ENCODE measurements at places on chromosomes 5 and 9.

DNA sequence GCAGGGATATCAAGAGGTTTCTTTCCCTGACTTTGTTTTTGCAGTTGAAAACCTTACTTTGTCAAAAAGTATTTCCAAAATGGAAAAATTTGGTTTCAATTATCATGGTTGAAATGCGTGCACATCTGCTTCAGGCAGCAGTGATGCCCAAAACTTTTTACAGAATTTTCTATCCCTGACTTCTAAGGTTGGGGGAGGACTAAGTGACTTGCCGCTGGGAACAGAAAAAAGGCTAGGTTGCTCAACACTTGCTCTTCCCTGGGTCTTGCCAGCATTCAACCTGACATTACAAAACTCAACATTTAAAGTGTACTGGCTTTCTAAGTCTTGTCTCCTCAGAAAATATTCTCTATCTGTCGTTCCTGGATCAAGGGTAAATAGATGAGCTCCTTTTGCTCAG is 4.7 kb downstream of the KLHL3 start:
- no peak for DNase-seq

GRCh38 chr9:119509291-119509905 is 140.2 kb upstream of the BRINP1 start:
- no peak for DNase-seq

DNA sequence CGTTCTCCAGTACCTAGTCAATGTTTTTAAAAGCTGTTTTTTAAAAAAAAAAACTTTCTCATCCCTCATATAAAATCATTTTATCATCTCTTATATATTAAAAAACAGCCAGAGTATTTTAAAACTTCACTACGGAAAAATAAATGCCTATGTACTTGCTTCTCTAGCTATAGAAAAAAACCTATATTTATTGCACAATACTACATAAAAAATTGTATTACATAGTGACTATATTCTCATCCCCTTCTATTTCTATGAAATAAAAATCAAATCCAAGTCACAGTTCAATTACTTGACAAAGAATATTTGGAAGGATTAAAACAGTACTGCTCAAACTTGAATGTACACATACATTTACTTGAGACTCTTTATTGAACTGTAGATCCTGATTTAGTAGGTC is 56.7 kb downstream of the RICTOR start:
- no peak for DNase-seq

GRCh38 chr5:172243302-172243701 is 40.3 kb downstream of the UBTD2 start:
- no peak for DNase-seq

GRCh38 chr5:74660873-74661272 is 20.3 kb upstream of the ENC1 start:
- no peak for DNase-seq

DNA sequence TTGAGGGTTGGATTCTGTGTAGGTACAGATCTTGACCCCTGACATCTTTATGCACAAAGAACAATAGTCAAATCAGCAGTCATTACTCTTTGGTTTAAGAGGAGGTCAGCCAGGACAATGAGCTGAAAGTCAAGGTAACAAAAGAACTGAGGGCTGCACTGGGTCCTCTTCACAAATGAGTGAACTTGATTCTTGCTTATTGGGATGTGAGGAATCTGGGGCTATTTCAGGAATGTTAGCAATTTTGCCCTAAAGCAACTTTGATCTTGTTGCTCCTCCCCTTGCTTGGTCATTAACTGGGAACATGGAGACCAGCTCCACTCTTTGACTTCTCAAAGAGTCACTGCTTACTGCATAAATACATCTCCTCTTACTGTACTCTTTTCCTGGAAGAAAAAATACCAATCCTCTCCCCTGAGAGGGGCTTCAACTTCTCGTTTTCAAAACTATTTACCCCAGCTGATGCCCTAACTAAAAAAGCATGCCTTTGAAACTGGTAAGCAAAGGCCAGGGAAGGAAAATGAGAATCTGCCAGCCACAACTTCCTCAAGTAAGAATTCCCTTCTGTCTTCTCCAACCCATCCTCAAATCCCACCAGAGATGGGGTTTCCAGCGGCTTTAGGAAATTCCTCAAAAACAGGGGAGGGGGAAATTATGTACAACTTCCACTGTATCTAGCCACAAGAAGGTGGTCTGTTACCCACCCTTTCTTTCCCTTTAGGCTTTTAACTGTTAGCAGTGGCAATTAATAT is 368.3 kb downstream of the ENC1 start:
- DNase-seq: no peak

DNA sequence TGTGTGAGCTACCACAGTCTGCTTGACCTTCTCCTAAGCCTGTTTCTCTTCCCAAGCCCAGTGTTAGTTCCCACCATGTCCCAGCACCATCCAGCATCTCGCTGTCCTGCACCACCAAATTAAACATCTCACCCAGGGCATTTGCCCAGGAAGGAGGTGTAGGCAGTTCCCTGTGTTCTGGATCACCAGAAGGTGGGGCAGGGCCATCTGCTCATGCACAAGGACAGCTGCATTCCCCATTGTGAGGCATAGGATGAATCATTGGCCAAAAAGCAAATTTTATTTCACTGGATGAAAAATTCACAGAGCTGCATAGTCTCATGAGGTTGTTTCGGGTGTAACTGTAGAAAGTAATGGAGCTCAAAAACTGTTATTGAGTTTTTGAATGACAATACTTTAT is 89.5 kb upstream of the GRIA1 start:
- no peak for DNase-seq

GRCh38 chr9:77597057-77597456 is 51.1 kb downstream of the GNA14 start:
- no peak for DNase-seq

GRCh38 chr5:140542972-140543371 is 4.5 kb upstream of the EIF4EBP3 start:
- DNase-seq: no peak

- DNase-seq: no peak
Measured at GRCh38 chr5:166370928-166371690, 1920.3 kb upstream of the WWC1 start.
